Uterus (tissue), 4 donors: ENCODE measurements at places on chromosomes 2 and 18. TPM values are rescaled to one million over a fixed set of nuclear protein-coding genes. Genes with fewer than 3 reads are reported as not detected.

The TRABD2A gene
- total RNA-seq: 3.0 TPM

The MAP2 gene
- total RNA-seq: 4.7 TPM

The ZFAND2B gene
- 212 TPM for total RNA-seq

The OR6B2 gene
- not detected for total RNA-seq

The FBXO41 gene
- total RNA-seq: 1.7 TPM

The ARPC2 gene
- 157 TPM for total RNA-seq

The PJVK gene
- total RNA-seq: 9.4 TPM

The DOK6 gene
- 9.5 TPM for total RNA-seq

The RNF152 gene
- total RNA-seq: 86.1 TPM

The SNORC gene
- total RNA-seq: not detected

The CHRNG gene
- not detected for total RNA-seq

The CIB4 gene
- 0.61 TPM for total RNA-seq

The EPG5 gene
- total RNA-seq: 29.4 TPM
